ENCODE measurements at places on chromosomes 1 and 21.

- DNase-seq = no peak
These were observed 24.7 kb downstream of the CD53 start for GRCh38 chr1:110897681-110898080.

DNA sequence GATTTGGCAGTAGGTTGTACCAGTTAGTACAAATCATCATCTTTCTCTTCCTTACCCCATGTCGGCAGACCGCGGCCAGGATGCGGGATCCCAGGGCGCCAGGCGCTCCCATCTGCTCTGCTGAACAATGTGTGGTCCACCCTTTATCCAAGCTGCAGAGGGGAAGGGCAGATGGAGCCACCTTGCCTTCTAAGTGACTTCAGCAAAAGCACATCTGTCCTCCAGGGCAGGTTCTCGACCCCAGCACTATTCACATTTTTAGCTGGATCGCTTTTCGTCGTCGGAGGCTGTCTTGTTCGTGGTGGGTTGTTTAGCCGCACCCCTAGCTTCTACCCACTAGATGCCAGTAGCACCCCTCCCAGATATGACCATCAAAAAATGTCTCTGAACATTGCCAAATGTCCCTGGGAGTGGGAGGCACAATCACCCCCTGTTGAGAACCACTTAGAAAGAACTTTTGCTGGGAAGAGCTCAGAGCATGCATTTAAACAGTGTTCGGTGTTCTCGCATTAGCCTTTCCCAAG lies 58.1 kb upstream of the SIM2 start:
- DNase-seq = no peak

- DNase-seq = no peak
These were observed 1.4 kb downstream of the TTC39A start for GRCh38 chr1:51328926-51329325.

GRCh38 chr1:88897070-88897730 lies 5.8 kb upstream of the GTF2B start:
- no peak for DNase-seq

DNA sequence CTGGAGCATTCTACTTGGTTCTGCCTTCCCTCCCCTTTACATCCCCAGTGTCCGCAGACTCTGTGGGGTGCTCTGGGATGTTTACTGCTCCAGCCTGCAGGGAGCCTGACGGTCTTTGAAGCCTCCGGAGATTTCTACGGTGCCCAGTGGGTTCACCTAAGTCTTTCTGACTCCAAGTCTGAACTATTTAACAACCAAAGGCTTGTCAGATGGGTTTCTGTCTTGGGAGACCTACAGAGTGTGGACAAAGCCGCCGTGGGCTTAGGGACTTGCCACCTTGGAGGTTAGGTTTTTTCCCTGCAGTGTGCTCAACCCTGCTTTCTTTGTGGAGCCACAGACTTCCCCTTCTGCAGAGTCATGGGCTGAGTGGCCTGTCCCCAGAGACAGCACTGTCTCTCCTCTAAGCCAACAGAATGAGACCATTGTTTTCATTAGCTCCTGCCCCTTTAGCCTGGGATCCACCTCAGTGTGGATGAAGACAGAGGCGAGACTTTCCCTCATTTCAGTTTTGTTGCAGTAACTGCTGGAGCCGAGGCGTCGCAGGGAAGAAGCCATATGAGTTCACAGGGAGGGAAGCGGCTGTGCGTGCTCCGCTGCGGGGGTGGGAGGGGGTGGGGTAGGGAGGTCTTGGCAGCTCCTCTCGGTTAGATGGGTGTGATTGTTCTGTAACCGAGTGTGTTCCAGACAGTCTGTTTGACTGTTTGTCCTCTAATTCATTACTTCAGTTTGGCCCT lies 120.7 kb downstream of the CNIH3 start:
- DNase-seq = no peak

- no peak for DNase-seq
These were observed 44.3 kb downstream of the SLC16A1 start for GRCh38 chr1:112911506-112912220.

- DNase-seq = no peak
These were observed 51.7 kb downstream of the TLCD4 start for GRCh38 chr1:95168761-95169351.

DNA sequence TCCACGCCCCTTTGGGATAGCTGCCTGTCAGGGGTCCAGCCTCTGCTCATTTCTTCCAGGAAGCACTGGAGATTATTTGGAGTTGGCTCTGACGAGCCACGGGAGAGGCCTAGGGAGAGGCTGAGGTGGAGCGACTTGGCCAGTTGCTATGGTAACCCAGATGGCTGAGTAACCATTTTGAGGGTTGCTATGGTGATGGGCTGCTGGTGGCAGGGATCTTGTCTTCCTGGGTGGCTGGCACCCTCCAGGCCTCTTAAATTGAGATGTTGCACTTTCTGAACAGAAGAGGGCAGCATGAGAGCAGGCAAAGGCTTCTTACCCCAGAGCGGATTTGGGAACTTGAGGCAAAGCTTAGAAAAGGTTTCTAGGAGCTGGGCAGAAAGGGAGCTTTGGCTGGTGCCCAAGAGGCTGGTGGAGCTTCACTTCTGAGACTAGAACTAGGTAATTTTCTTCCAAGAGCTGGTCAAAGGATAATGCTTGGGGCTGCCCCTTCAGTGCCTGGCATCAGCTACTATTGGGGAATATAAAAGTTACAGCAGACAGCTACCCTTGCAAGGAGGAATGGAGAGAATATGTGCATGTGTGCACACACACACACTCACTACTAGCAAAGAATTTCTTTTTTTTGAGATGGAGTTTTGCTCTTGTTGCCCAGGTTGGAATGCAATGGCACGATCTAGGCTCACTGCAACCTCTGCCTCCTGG lies 72.5 kb downstream of the NDUFS5 start:
- peak; percentile 92 for DNase-seq

- no peak for DNase-seq
These were observed 41.8 kb downstream of the RUNX3 start for GRCh38 chr1:24888061-24888970.

- peak; percentile 46 for DNase-seq
These were observed 67.1 kb downstream of the UBE2T start for GRCh38 chr1:202274611-202275010.

GRCh38 chr1:12573015-12573825 lies 44.8 kb downstream of the DHRS3 start:
- DNase-seq = no peak

GRCh38 chr1:153348511-153349362 lies at the start of gene PGLYRP4:
Gene PGLYRP4 (minus strand): TSS chr1:153348841. CDS start chr1:153347932, 909 bp downstream.
- DNase-seq = no peak

GRCh38 chr1:93468662-93469061 lies 20.7 kb downstream of the FNBP1L start:
- DNase-seq = no peak

GRCh38 chr1:229643996-229644745 lies 18.1 kb downstream of the URB2 start:
- DNase-seq = no peak
